NCI-H2081 (cell line): ENCODE measurements at places on chromosomes 1 and 21.

DNA sequence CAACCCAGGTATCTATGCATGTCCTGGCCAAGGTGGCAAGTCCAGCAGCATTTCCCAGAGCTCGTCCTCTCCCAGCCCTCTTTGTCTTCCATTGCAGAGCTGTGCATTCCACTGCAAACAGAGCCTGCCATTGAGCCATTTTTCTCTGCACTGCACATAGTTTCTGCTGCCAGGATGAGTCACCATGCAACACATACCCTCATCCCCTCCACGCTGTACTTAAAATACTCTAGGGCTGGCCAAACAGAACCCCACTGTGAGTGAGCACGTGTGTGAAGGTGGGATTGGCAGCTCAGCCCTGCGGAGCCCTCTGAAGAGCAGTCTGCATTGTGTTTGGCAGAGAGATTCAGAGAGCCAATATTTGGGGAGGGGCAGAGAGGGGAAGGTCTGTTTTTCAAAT lies 3.9 kb upstream of the ATP1B1 start:
- no peak for DNase-seq

DNA sequence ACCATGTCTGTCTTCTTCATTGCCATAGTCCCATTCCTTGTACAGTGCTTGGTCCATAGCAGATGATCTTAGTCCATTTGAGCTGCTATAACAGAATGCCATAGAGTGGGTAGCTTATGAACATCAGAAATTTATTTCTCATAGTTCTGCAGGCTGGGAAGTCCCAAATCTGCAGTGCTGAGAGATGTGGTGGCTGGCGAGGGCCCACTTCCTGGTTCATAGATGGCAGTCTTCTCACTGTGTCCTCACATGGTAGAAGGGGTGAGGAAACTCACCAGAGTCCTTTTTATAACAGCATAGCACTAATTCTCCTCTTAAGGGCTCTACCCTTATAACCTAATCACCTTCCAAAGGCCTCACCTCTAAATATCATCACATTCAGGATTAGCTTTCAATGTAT lies 23.1 kb upstream of the RAP1A start:
- no peak for DNase-seq

DNA sequence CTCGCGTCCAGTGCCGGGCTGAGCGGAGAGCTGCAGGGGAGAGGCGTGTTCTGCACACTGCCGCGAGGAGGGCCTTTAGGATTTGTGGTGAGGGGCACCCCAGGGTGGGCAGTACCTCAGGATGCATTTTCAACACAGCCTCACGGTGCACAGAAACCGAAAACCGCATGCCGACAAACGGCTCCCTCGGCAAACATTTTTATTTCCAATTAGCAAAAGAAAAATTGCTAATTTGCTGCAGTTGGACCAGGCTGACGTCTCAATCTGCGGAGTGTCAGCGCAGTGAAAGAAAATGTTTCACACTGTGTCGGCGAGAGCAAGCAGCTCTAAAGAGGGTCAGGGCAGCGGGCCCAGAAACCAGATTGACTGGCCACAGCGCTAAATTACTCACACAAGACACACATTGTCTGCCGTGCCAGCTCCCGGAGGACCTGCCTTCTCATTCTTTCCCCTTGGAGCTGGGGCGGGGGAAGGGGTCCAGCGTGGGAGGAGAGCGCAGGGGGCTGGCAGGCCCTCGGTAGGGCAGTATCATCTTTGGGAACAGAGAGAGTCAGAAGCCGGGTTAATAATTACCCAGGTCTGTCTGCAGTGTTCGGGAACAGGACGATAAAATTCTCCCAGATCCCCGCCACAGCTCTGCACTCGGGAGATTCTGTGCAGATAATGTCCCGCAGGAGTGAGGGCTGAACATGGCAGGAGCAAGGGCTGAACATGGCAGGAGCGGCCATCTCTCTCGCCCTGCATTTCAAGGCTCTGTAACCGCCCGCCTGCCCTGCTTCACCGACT lies 150.2 kb downstream of the PRDM16 start:
- DNase-seq, result no peak

DNA sequence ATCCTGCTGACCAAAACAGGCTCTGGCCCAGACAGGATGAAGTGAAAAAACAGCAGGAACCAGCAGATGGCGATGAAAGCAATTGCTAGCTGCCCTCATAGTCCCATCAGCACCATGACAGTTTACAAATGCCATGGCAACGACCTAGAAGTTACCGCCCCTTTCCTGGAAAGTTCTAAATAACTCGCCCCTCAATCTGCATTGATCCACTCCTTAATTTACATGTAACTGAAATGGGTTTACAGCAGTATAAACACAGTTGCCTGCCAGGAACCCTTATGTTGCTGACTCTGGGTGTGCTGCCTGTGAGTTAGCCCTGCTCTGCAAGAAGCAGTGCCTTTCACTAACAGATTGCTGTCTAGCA lies 65.5 kb upstream of the CR1L start:
- DNase-seq, result peak; percentile 47

- no peak for DNase-seq
Measured at GRCh38 chr1:21192284-21192683, 15.6 kb upstream of the EIF4G3 start.

DNA sequence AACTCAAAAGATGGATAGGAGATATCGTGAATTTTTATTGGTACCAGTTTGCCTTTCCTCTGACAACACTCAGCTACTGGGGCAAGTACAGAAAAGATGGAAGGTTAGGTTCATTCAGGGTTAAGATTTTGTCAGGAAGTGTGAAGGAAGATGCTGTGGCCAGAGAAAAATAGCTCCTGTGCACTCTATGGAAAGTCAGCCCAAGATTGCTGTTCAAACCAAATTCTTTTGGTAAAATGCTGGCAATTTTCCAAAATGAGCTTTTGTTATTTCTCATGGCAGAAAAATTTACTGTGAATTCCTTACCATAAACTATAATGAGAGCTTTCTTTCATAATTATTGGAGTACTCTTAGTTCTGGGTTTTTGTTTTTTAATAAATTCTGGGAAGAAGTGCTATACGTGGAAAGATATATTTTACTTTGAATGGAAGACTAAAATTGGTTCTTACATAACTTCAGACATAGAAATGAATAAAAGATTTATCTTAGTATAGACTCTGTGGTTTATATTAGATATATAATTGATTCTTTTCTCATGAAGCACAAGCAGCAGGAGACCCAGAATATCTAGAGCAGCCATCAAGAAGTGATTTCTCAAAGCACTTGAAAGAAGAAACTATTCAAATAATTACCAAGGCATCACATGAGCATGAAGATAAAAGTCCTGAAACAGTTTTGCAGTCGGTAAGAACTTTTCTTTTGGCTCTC lies 112.2 kb downstream of the USP25 start:
- DNase-seq, result no peak

DNA sequence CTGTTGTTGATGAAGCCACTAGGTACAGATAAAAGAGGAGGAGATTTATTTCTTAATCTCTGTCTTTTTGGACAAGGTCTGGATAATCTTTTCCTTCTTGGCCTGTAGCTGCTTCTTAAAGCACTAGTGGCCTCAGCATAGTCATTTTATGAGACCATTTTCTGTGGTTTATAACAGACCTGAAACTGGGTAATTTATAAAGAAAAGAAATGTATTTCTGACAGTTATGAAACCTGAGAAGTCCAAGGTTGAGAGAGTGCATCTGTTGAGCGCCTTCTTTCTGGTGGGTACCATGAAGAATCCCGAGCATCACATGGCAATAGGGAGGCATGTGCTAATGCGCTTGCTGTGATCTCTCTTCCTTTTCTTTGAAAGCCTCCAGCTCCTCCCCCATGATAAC lies 36.7 kb upstream of the PDC start:
- DNase-seq, result no peak

DNA sequence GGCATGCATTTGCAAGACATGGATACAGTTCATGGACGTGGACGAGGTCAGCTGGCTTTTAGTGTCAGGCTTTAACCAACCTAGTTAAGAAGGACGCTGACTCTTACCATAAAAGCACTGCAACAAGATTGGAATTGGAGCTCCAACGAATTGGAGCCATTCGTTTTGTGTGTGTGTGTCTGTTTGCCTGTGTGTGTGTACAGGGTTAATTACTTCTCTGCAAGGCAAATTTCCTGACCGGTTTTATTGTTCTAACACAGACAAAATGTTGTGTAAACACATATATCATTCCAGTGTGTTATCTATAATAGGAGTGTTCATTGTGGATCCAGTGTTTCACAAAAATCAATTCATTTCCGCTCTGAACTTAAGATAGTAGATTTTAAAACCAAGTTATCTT lies 7.9 kb downstream of the ITSN1 start:
- no peak for DNase-seq

GRCh38 chr1:219523411-219523810 lies 89.5 kb downstream of the ZC3H11B start:
- DNase-seq, result peak; percentile 64

DNA sequence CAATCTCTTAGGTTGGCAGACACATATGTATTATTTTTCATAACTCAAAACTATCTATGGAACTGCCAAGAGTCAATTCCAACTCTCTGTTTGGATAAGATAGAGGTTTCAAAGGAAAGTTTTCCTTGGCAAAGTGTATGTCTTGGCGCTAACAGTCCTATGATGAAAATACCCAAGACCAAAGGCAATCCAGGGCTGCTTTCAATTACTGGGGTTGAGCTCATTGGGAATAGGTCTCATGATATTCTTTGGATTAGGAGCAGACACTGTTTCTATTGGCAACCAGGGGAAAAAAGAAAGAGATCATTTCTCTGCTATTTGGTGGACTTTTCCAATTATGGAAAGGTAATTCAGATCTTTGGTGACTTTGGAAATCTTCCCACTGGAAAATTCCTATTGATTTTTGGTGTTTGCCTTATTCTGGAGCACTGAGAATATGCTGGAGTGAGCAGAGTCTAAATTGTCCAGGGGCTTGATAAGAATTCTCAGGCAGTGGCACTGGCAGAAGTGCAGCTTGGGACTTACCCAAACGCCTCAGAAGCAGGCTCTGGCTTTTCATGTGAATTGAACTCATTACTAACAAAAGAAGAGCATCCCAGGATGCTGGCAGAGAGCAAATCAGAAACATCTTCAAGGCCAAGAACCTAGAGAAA lies 20.4 kb upstream of the PLXNA2 start:
- DNase-seq, result no peak

DNA sequence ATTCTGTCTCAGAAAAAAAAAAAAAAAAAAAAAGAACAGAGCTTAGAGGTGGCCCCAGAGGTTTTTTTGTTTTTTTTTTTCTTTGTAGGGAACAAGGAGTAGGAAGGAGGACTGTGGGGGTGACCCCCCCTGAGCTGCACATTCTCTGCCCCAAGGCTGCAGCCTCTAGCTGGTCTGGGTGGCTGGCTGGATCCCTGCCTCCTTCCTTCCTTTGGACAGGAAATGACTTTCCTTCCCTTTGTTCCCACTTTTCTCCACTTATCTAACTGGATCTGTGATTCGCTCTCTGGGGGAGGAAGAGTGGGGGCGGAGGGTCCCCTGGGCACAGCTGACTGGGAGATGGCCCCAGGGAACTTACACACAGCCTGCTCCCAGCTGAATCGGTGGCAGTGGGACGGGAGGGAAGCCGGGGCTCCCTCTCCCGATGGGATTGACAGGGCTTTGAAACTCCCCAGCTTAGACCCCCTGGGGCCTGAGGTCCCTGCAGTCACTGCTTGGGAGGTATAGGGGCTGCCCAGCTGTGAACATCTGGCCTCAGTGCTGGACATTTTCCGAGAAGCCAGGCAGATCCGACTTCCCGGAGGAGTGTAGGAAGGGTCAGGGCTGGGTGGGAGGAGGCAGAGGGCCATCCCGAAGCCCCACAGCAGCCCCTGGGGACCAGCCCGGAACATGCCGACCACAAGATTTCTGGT lies 2.1 kb downstream of the FBLIM1 start:
- DNase-seq, result no peak

DNA sequence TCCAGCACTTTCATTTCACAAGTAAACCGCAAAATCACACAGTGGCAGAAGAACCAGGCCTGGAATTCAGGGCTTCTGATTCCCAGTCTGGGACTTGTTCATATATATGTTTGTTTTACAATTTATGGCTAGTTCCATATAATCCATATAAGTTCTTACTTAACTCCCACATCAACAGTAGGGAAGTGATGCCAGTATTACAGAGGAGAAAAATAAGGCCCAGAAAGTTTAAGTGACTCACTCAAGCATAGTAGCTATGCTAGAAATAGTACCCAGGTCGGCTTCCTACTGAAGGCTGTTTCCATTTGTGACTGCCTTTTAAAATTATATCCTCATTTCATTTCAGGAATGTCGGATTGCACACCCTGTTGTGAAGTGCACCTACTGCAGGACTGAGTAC lies 1.4 kb downstream of the FAM76A start:
- no peak for DNase-seq

- no peak for DNase-seq
Measured at GRCh38 chr1:42003433-42003832, 84.7 kb upstream of the HIVEP3 start.

DNA sequence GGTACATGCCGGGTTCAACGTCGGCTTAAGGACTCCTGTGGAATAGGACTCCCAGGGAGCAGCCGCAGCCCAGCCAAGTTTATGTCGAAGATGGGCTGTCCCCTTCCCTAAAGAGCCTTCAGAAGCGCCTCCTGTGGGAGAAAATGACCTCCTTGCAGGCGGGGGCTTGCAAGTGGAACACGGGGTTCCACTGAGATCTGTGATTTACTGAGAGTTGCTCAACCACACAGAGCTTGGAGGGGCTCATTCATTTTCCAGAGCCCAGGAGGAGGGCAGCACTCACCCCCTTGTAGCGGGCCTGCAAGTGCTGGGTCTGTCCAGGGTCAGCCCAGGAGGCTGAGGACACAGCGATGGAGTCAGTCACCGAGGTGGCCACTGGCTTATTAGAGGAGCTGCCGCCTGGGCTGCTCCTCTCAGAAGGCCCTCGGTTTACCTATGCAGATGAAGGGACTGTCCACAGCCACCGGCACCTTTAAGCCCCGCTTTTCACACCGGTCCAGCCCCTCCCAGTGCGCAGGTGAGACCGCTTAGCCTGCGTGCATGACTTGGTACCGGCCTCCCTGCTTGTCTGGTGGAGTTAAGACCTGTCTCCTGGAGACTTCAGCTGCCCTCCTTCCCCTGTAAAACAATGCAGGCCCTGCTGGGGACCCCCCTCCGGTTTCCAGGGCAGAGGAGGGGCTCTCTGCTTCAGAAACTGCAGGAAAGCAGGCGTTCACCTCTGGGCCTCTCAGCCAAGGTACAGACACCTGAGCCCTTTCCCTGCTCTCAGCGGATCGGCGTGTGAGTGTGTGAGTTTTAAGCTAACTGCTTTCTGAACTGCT lies 57.5 kb downstream of the ATP5PO start:
- DNase-seq, result no peak
